ENCODE measurements at places on chromosomes 6 and 20. TPM values are rescaled to one million over a fixed set of nuclear protein-coding genes. Genes with fewer than 3 reads are reported as not detected.

DNA sequence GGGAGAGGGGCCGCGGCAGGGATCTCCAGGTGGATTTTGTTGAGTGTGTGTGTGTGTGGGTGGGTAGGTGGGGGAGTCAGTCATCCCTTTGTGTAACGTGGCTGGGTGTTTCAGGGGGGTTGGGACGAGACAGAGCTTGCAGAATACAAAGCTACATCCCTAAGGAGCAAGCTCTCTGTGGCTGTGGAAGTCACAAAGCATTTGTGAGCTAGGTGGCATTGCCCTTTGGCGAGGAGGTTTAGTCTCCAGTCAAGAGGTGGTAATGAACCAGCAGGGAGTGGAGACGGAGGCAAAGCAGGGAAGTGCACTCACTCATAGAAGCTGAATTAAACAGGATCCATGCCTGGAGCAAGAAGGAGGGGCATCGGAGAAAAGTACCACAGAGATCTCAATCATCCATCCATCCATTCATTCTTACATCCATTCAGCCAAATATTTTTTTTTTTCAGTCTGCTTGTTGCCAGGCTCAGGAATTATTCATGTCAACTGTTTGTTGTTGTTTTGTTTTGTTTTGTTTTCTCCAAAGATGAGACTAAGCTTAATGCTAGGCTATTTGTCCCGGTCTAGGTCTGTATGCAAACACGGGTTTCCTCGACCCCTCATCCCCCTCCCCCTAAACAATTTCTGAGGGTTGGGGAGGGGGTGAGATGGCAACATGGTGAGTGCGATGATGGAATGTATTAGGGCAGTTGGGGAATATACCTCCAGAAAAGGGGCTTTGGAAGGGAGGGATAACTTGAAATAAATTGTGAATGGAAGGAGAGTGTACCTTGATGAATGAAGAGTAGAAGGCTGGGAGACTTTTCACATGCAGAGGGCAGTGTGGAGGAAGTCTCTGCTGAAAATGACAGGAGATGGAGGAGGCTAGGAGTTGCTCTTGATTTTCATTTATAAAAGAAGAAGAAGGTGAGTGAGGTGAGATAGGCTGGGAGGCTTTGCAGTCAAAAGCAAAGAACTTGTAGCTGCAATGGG lies 1.0 kb downstream of the HCRTR2 start:
- H3K27ac ChIP-seq, result no peak overlapping the region
- H3K4me1 ChIP-seq, result 0 out of 2 replicates have a peak, but pooled peaks cover 3% of the 10 kb centered on the region
- H3K27me3 ChIP-seq, result peaks cover 13% of the 10 kb centered on the region
- H3K4me3 ChIP-seq, result no peak overlapping the region
- no peak for DNase-seq

DNA sequence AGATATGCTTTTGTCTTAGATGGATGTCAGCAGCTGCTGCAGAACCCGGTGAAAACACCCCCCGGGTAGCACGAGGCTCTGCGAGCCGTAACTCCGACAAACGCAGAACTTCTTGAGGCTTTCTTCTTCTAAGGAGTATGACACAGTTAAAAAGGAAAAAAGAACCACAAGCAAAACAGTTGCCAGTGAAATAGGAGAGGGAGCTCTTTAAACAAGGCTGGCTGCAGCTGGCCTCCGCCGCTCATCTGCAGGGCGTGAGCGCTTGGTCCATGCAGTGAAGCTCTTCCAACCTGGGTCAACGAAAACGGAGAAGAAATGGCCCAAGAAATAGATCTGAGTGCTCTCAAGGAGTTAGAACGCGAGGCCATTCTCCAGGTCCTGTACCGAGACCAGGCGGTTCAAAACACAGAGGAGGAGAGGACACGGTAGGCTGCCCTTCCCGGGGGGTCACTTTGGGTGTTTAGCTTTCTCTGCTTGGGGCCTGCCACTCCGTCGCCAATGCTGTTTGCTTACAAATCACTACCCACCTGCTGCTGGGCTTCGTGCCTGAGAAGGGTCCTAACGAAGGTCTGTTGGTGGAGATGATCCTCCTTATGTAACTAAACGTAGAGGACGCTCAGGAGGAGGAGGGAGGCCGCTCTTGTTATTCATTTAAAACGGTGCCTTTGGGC lies 13.2 kb downstream of the SYTL3 start:
- H3K36me3 ChIP-seq, result no peaks in the 10 kb centered on the region
- no peaks in the 10 kb centered on the region for H3K4me1 ChIP-seq
- DNase-seq, result no peak
- H3K27me3 ChIP-seq, result peaks cover 9% of the 10 kb centered on the region
- H3K27ac ChIP-seq, result no peak overlapping the region
- H3K4me3 ChIP-seq, result no peak overlapping the region

CCN5 gene
- 15.2 TPM for total RNA-seq

- H3K36me3 ChIP-seq, result no peaks in the 10 kb centered on the region
- DNase-seq, result no peak
- no peaks in the 10 kb centered on the region for H3K27me3 ChIP-seq
- H3K4me3 ChIP-seq, result no peak overlapping the region
These were observed 29.9 kb downstream of the MAPK13 start for GRCh38 chr6:36160147-36160760.

PPP1R14C gene
- not detected for total RNA-seq

DNA sequence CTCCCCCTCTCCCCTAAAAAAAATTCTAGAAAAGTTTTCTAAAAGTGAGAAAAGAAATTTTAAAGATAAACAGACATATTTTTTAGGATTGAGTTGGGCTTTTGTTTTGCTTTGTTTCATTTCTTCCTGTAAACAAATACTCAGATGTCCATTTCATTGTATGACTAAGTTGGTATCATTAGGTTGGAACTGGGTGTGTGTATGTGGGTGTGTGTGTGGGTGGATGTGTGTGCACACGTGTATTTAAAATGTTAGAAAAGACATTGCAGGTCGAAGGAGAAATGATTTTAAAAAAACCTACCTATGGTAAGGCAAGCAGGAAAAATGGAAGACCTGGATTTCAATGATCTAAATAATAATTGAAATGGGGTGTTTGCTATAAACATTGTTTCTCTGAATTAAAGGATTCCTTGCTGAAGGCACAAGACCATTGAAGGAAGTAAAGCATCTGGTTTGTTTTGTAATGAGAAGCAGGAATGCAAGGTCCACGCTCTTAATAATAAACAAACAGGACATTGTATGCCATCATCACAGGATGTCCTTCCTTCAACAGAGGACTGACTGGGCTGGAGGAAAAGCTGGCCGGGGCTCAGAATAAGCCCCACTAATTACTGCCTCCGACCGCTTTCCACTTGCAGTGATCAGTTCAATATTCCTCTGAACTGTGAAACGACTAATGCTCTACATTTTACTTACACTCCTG lies 996 bp upstream of the PRDM1 start:
- H3K36me3 ChIP-seq, result no peaks in the 10 kb centered on the region
- peak overlapping the region; percentile 68 for H3K4me3 ChIP-seq
- H3K27me3 ChIP-seq, result peaks cover 2% of the 10 kb centered on the region
- peak overlapping the region; percentile 67 for H3K27ac ChIP-seq
- DNase-seq, result no peak
- H3K4me1 ChIP-seq, result peaks cover 24% of the 10 kb centered on the region

- peak within 1 kb of the TSS; percentile 99 for H3K4me3 ChIP-seq
- DNase-seq, result no peak
- H3K4me1 ChIP-seq, result peaks cover 16% of the 10 kb centered on the region
- peak within 1 kb of the TSS; percentile 96 for H3K27ac ChIP-seq
- no peaks in the 10 kb centered on the region for H3K27me3 ChIP-seq
These were observed at the start of gene NOP56 for GRCh38 chr20:2651772-2652723. TSS of gene NOP56 (plus strand) at chr20:2652632. CDS start at chr20:2652661, 29 bp downstream.

RSPH4A gene
- 0.44 TPM for total RNA-seq

RAD21L1 gene
- 1.0 TPM for total RNA-seq

DNA sequence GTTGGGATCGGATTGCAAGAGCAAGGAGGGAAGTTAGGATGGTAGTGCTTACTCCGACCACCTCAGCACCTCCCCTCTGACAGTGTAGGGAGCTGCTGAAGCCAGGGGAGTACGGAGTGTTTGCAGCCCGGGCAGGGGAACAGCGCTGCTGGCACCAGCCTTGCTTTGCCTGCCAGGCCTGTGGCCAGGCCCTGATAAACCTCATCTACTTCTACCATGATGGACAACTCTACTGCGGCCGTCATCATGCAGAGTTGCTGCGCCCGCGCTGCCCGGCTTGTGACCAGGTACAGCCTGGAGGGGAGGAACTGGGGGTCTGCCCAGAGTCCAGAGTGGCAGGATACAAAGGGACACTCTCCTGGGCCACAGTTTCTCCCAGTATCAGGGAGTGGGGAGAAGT lies 2.2 kb upstream of the TOMM6 start:
- no peak overlapping the region for H3K27ac ChIP-seq
- no peak for DNase-seq
- H3K4me3 ChIP-seq, result no peak overlapping the region
- peaks cover 7% of the 10 kb centered on the region for H3K4me1 ChIP-seq
- H3K27me3 ChIP-seq, result no peaks in the 10 kb centered on the region

SAPCD1 gene
- total RNA-seq, result 6.3 TPM

POPDC3 gene
- total RNA-seq, result 29.2 TPM

DNA sequence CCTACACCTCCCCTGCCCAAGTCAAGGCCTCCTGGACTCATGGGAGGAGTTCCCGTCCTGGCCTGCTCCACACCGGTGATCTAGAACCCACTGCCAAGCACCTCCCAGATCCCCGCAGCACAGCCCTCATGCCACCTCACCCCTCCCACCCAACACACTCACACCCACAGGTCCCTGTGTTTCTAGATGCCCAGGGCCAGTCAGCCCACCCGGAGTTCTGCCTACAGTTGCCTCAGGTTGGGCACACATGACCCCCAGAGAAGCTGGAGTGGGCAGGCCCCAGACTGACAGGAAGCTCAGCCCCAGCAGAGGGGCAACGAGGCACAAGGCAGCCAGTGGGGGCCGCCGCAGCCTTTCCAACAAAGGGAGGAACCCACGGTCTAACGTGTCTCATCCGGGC lies 29.6 kb downstream of the RRBP1 start:
- H3K4me3 ChIP-seq, result no peak overlapping the region
- peaks cover 46% of the 10 kb centered on the region for H3K4me1 ChIP-seq
- no peaks in the 10 kb centered on the region for H3K27me3 ChIP-seq
- H3K36me3 ChIP-seq, result 0 out of 2 replicates have a peak, but pooled peaks cover 4% of the 10 kb centered on the region
- 0 out of 2 replicates have a peak overlapping the region, but pooled peaks have one; percentile 76 for H3K27ac ChIP-seq
- DNase-seq, result no peak

FBXO30 gene
- total RNA-seq, result 9.5 TPM

SIRPB1 gene
- 0.72 TPM for total RNA-seq

GRCh38 chr20:22629447-22629846 lies 45.1 kb upstream of the FOXA2 start:
- H3K36me3 ChIP-seq, result no peaks in the 10 kb centered on the region
- DNase-seq, result no peak
- H3K27ac ChIP-seq, result no peak overlapping the region

DNA sequence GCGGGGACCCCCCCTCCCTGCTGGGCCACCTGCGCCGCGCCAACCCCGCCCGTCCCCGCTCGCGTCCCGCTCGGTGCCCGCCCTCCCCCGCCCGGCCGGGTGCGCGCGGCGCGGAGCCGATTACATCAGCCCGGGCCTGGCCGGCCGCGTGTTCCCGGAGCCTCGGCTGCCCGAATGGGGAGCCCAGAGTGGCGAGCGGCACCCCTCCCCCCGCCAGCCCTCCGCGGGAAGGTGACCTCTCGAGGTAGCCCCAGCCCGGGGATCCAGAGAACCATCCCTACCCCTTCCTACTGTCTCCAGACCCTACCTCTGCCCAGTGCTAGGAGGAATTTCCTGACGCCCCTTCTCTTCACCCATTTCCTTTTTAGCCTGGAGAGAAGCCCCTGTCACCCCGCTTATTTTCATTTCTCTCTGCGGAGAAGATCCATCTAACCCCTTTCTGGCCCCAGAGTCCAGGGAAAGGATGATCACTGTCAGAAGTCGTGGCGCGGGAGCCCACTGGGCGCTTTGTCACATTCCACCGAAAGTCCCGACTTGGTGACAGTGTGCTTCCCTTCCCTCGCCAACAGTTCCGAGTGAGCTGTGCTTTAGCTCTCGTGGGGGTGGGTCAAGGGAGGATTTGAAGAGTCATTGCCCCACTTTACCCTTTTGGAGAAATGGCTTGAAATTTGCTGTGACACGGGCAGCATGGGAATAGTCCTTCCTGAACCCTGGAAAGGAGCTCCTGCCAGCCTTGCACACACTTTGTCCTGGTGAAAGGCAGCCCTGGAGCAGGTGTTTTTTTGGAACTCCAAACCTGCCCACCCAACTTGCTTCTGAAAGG lies 2.1 kb downstream of the VEGFA start:
- H3K27me3 ChIP-seq, result no peaks in the 10 kb centered on the region
- no peak for DNase-seq
- no peaks in the 10 kb centered on the region for H3K36me3 ChIP-seq
- H3K27ac ChIP-seq, result peak overlapping the region; percentile 99

SLC2A10 gene
- 1.6 TPM for total RNA-seq

LY6G6C gene
- total RNA-seq, result 0.23 TPM

GRCh38 chr6:90249034-90249433 lies 47.6 kb downstream of the BACH2 start:
- no peaks in the 10 kb centered on the region for H3K36me3 ChIP-seq
- H3K4me3 ChIP-seq, result no peak overlapping the region
- DNase-seq, result no peak

VSTM2L gene
- 16.0 TPM for total RNA-seq

DNA sequence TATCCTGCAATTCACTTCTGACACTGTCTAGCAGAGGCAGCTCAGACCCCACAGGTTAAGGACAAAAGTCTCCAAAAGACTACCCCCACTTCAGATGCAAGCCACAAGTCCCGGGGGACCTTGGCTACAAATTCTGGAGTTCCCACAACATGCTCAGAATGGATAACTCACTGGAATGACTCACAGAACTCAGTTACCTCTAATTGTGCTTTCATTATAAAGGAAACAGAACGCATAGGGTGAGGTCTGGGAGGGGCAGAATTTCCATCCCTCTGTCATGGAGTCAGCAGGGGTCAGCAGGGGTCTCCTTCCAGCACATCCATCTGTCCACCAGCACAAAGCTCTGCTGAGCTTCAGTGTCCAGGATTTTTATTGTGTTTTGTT lies 184.2 kb downstream of the CDH4 start:
- H3K4me3 ChIP-seq, result no peak overlapping the region
- no peaks in the 10 kb centered on the region for H3K4me1 ChIP-seq

All from Panc1 (cell line).